ENCODE measurements at places on chromosomes 5 and 9. TPM values are rescaled to one million over a fixed set of nuclear protein-coding genes. Genes with fewer than 3 reads are reported as not detected.

PCDHA1 gene
- under 0.01 TPM for total RNA-seq

POLR1E gene
- total RNA-seq: 28.1 TPM

PCDHGC5 gene
- total RNA-seq: 3.4 TPM

LURAP1L gene
- total RNA-seq: 12.2 TPM

NDOR1 gene
- 3.1 TPM for total RNA-seq

SPINK5 gene
- total RNA-seq: 0.13 TPM

BTNL9 gene
- not detected for total RNA-seq

FSD1L gene
- 4.5 TPM for total RNA-seq

ERCC6L2 gene
- 88.5 TPM for total RNA-seq

PCDHAC1 gene
- total RNA-seq: 0.06 TPM

HEMGN gene
- total RNA-seq: not detected

CLTA gene
- 287 TPM for total RNA-seq

DBH gene
- not detected for total RNA-seq

NSUN2 gene
- total RNA-seq: 57.5 TPM

PRUNE2 gene
- 65.3 TPM for total RNA-seq

ABCA1 gene
- 43.2 TPM for total RNA-seq

SLIT3 gene
- total RNA-seq: 42.5 TPM

ZCCHC7 gene
- total RNA-seq: 21.3 TPM

PCDHB1 gene
- total RNA-seq: not detected

SH3PXD2B gene
- 25.5 TPM for total RNA-seq

RASEF gene
- 0.06 TPM for total RNA-seq

CTSV gene
- total RNA-seq: 0.26 TPM

RMRP gene
- 33,640 TPM for total RNA-seq

SLC31A2 gene
- 8.9 TPM for total RNA-seq

ADAMTSL1 gene
- 115 TPM for total RNA-seq

MYOT gene
- total RNA-seq: not detected

ZNF484 gene
- 11.0 TPM for total RNA-seq

SLC25A2 gene
- 0.31 TPM for total RNA-seq

SLC1A1 gene
- 38.7 TPM for total RNA-seq

COX7C gene
- 236 TPM for total RNA-seq

ZCCHC10 gene
- total RNA-seq: 12.0 TPM

CATSPER3 gene
- total RNA-seq: 0.25 TPM

ADRA1B gene
- 0.25 TPM for total RNA-seq

HMMR gene
- 35.1 TPM for total RNA-seq

FOXI1 gene
- total RNA-seq: not detected

WWC1 gene
- total RNA-seq: 0.66 TPM

NMUR2 gene
- total RNA-seq: not detected

DAPK1 gene
- total RNA-seq: 28.4 TPM
